ENCODE measurements at places on chromosomes 16 and 17. TPM values are rescaled to one million over a fixed set of nuclear protein-coding genes. Genes with fewer than 3 reads are reported as not detected.

The SEZ6 gene
- 10.1 TPM for total RNA-seq

The TXNL4B gene
- 16.6 TPM for total RNA-seq

The KRTAP4-9 gene
- total RNA-seq, result not detected

The LRRC75A gene
- 9.7 TPM for total RNA-seq

The HIC1 gene
- 0.69 TPM for total RNA-seq

The COX6A2 gene
- total RNA-seq, result not detected

The VAT1 gene
- total RNA-seq, result 201 TPM

The CD300A gene
- total RNA-seq, result 3.9 TPM

The ATAD5 gene
- total RNA-seq, result 14.0 TPM

The CDR2L gene
- total RNA-seq, result 17.2 TPM
